NAMALWA (cell line): ENCODE measurements at places on chromosomes 13 and 19.
A peak's percentile ranks its signal among the peaks of the same experiment; 100 is the strongest.

DNA sequence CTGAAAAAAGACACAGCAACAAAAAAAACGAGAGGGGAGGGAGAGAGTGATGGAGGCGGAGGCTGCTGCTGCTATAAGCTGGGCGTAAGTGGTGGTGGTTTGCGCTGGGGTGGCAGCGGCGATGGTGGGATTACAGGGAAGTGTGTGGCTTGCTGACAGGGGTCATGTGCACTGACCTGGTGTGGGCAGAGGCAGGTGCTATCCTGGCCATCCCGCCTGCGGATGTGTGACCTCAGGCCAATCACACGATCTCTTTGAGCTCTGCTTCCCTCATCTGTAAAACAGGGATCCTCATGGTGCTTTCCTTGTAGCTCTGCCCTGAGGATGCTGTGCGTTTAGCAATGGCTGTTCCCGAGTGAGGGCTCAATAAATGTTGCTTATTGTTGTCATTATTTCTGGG, 3.3 kb upstream of the ZNF580 start:
- no peak for DNase-seq

GRCh38 chr19:39078436-39079200, 5.5 kb upstream of the ACP7 start:
- DNase-seq = no peak

- DNase-seq = no peak
Observed at GRCh38 chr13:100382785-100383184, 205.8 kb downstream of the GGACT start.

- no peak for DNase-seq
Observed at GRCh38 chr19:31880283-31880682, 465.1 kb upstream of the ZNF507 start.

- no peak for DNase-seq
Observed at GRCh38 chr13:43377149-43377548, 353.8 kb downstream of the DNAJC15 start.

- no peak for DNase-seq
Observed at GRCh38 chr13:25762795-25763377, 288.9 kb downstream of the SHISA2 start.

DNA sequence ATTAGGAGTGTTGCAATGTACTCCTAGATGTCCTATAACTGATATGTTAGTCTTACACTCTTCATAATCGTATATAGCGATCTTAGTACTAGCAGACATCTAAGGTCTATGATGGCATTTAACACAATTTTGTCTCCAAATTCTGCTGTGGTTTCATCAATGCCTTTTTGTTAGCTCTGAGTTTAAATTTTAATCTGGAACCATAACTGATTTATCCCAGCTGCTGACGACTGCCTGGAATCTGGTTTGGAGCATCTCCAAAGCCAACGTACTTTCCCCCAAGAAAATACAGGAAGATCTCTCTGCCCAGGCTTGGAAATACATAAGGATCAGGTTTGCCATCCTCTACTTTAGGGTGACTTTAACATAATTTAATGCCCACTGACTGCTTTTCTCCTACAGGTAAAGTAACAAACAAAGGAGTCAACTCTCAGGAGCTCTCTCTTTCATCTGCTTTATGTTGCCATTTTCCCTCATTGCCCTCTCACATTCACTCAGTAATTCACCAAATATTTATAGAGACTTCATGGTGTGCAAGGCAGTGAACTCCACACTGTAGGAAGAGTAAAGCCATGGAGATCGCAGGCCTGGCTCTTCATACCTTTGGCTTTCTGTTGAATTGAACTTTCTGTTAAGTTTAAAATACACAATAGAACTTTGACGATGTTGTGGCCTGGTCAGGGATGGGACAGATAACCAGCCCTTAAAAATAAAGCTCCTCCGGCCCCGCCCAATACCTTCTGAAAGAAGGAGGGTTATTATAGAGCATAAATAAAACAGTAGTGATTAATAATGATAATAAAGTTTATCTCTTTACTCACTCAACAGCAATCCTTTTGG, 23.3 kb upstream of the SPART start:
- DNase-seq = no peak

- no peak for DNase-seq
Observed at GRCh38 chr13:33616130-33616529, 201.8 kb upstream of the RFC3 start.

DNA sequence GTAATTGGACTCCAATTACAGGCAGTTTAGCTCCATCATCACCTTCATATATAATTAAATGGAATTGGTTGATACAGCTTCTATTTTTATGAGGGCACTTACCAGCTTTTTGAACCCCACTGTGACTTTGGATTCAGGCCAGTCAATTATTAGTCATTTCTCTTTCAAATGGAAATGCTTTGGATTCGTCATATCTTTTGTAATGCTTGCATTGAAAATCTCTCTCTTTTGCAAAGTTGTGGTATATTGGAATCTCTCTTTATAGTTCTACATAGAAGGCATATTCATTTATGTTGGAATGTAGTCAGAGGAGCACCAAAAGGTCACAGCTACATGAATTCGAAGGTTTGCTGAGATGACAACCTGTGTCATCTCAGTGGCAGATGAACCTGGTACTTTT, 1074.3 kb upstream of the SLC10A2 start:
- no peak for DNase-seq

DNA sequence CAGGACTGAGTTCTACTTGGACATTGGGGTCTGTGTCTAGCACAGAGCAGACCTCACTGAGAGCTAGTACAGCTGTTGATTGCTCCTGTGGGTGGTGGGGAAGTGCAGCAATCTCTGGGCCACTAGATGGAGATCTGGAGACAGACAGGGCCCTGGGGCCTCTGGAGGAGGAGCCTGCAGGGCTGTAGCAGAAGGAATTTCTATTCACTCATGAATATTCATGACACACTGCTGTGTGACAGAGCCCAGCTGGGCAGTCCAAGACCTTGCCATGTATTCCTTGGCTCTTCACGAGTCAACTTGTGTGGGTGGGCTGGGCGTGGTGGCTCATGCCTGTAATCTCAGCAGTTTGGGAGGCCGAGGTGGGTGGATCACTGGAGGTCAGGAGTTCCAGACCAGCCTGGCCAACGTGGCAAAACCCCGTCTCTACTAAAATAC, 37.5 kb downstream of the SUGP2 start:
- peak; percentile 88 for DNase-seq

DNA sequence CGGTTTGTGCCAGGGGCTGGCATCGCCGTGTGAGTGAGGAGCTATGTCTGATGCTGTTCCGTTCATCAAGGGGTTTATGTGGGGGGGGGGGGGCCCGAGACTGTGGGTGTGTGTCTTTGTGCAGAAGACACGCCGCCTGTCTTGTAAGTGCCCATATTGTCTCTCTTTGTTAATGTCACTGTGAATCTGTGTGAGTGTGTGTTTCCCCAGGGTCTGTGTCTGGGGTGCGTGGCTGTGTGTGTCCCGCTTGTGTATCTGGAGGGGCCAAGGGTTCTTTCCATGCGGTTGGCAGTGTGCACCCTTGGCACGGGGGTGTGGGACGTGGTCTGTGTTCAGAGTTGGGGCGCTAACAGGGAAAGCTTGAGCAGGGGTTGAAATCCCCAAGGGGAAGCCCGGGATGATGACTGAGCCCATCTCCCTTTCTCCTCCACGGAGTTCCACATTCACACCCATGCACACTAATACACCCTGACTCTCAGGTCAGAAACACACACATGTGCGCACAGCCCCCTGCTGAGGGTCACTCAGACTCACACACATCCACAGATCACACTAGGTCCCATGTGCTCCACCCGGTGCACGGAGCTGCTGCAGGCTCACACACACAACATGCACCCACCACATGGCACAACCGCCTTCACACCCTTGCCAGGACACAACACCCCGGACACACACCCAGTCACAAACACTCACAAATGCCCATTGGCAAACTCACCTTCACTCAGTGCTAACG, 1.8 kb downstream of the NCAN start:
- DNase-seq = no peak
